ENCODE measurements at places on chromosomes 2 and 18. TPM values are rescaled to one million over a fixed set of nuclear protein-coding genes. Genes with fewer than 3 reads are reported as not detected.

DNA sequence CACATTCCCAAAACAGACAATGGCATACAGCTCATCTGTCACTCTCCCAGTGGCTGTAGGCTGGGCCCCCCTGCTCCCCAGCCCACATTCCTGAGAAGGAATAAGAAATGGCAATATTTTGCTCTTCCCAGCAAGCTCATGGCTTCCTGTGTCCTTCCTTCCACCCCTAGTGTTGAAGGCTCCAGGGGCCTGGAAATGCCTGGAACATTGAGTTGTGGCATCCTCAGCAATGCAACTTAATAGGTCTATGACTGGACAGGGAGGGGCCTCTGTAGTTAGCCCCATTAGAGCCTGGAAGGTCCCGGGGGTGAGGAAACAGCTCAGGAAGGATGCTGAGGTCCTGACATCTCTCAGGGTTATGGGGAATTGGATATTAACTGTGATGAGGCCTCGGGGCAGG, 3.3 kb downstream of the KIF3C start:
- H3K4me1 ChIP-seq = peaks cover 14% of the 10 kb centered on the region
- H3K27me3 ChIP-seq = no peaks in the 10 kb centered on the region
- no peak for DNase-seq
- no peak overlapping the region for H3K27ac ChIP-seq
- no peaks in the 10 kb centered on the region for H3K36me3 ChIP-seq

DNA sequence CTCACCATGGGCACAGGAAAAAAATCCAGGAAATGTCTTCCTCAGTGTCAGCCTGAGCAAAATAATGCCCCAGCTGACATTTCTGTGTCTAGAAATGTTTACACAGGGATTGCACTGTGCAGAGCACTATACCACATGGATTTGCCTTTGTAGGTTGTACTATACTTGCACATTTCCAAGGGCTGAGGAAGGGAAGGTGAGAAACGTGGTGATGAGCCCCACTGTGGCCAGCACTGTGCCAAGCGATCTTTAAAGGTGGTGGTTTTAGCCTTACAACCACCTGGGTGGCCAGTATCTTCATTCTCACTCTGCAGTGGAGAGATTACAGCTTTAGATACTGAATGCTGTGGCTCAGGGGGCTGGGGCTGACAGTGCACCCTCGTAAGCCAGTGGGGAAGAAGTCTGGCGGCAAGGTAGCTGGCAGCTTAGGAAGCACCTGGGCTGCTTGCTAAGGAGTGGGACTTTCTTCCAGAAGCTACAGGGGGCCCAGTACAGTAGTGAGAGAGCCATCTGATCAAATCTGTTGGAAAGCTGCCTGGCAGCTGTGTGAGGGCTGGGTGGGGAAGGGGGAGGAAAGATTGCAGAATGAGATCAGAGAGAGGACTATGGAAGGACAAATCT, 81.4 kb upstream of the MSH2 start:
- H3K36me3 ChIP-seq = no peaks in the 10 kb centered on the region
- peaks cover 10% of the 10 kb centered on the region for H3K4me1 ChIP-seq
- H3K4me3 ChIP-seq = no peak overlapping the region

CWC22 gene
- total RNA-seq = 28.6 TPM

IER3IP1 gene
- total RNA-seq = 8.2 TPM

DNA sequence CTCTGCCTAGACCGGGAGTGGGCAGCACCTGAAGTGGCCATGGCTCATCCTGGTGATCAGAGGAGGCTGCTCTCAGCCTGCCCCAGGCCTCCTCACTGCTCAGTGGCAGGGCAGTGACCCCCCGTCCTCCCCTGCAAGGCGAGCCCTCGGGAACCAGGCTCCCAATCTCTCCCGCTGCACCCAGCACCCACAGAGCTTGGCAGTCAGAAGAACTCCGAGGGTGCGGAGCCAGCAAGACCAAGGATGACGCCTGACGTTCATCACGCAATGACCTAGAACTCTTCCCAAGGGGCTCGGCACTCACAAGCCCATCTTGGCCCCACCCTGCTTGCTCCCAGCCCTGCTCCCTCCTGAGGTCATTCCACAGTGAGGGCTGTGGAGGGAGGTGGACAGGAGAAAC, 189.8 kb upstream of the SALL3 start:
- H3K4me3 ChIP-seq = no peak overlapping the region
- no peaks in the 10 kb centered on the region for H3K36me3 ChIP-seq
- no peaks in the 10 kb centered on the region for H3K4me1 ChIP-seq
- no peaks in the 10 kb centered on the region for H3K27me3 ChIP-seq
- DNase-seq = no peak
- H3K27ac ChIP-seq = no peak overlapping the region

NT5C1B gene
- not detected for total RNA-seq

SPP2 gene
- total RNA-seq = not detected

MROH2A gene
- not detected for total RNA-seq

GRCh38 chr2:99801327-99801901, 311.6 kb upstream of the REV1 start:
- no peak for DNase-seq
- H3K27me3 ChIP-seq = no peaks in the 10 kb centered on the region
- H3K4me3 ChIP-seq = no peak overlapping the region

GRCh38 chr2:124804014-124804940, 779.2 kb downstream of the CNTNAP5 start:
- no peaks in the 10 kb centered on the region for H3K27me3 ChIP-seq
- DNase-seq = peak; percentile 3
- H3K36me3 ChIP-seq = no peaks in the 10 kb centered on the region
- no peak overlapping the region for H3K4me3 ChIP-seq
- H3K27ac ChIP-seq = no peak overlapping the region

- no peak overlapping the region for H3K4me3 ChIP-seq
- no peaks in the 10 kb centered on the region for H3K36me3 ChIP-seq
- H3K27me3 ChIP-seq = no peaks in the 10 kb centered on the region
These were observed 184.9 kb downstream of the RTP5 start for GRCh38 chr2:242054406-242054805.

DNA sequence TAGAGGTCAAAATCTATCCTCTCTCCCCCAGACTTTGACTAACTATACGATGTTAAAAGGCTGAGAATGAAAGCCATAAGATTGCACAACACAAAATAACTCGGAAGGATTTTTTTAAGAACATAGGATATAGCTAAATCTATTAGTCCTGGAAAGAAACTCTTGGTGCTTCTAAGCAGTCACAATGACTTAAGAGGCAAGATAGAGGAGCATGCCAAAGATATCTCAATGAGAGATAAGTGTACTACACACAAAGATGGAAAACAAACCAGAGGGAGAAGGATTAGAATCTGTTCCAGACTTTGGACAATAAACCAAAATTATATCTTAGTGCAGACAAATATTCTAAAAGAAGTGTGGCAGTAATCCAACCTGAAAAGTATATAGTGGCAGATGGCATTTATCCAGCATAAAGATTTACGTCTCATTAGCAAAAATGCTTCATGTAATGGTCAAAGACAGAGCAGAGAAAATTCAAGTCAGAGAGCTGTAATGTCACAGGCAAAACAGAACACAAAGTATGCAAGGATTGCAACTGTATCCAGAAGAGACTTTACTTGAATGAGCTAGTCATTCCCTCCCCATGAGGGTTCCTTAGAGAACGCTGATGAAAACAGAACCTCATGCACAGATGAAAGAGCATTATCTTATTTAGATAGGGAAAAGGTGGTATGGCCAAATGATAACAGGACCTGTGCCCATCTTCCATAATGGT, 28.8 kb upstream of the EVA1A start:
- peaks cover 3% of the 10 kb centered on the region for H3K27me3 ChIP-seq
- H3K4me1 ChIP-seq = no peaks in the 10 kb centered on the region
- no peak overlapping the region for H3K4me3 ChIP-seq
- no peak overlapping the region for H3K27ac ChIP-seq
- DNase-seq = no peak

TYMS gene
- total RNA-seq = 0.49 TPM

DNA sequence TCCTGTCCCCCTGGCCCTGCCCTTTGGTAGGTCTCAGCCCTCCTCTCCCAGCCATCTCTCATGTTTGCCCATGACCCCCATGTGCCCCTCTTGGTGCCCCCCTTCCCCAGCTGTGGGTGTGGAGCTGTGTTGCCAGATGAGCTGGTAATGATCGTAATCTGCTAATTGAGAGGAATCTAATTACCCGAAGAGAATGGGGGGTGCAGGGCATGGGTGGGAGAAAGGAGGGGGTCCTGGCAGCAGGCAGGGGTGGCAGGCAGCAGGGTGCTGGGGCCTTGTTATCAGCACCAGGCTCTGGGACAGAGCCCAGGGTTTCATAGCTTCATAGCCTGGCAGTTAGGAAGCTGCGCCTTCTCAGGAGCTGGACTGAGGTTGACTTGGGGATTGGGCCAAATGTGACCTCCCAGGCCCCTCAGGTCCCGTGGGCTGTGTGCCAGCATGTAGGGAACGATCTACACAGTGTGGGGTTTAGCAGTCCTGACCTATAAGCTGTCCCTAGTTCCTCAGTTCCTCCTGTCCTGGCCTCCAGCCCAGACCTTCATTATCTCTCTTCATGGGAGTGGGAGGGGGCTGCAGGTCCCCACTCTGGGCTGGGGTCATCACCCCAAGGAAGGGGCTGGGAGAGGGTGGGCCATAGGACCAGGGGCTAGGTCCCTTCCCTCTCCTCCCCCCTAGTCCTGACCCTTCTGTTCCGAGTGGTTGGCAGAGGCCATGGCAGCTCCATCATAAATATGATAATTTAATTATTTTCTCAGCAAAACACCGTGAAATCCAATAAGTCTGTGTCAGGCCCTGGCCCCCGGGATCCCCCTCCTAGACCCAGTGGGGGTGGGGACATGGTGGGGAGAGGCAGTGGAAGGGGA, 6.5 kb upstream of the ASIC4 start:
- H3K36me3 ChIP-seq = peaks cover 28% of the 10 kb centered on the region
- H3K27me3 ChIP-seq = peaks cover 8% of the 10 kb centered on the region
- peaks cover 26% of the 10 kb centered on the region for H3K4me1 ChIP-seq
- DNase-seq = no peak
- H3K27ac ChIP-seq = no peak overlapping the region
- no peak overlapping the region for H3K4me3 ChIP-seq

DNA sequence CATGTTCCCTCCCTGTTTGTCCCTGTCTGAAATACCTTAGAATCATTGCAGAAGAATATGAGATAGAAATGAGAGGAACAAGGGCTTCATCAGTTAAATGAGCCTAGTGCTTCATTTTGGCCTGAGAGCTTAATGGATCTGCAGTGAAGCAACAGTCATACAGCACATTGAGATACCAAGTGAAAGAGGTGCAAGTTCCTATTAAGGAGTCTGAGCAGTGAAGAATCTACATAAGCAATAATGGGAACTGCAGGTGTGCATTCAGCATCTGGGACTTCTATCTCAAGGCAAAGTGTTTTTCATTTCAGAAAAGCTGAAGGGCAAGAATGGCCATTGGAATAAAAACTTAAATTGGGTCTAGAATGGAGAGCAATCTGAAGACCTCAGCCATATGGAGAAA, 323.2 kb upstream of the SLC39A10 start:
- DNase-seq = no peak
- no peaks in the 10 kb centered on the region for H3K36me3 ChIP-seq
- H3K4me3 ChIP-seq = no peak overlapping the region
- H3K4me1 ChIP-seq = no peaks in the 10 kb centered on the region

ATIC gene
- 80.4 TPM for total RNA-seq

DNA sequence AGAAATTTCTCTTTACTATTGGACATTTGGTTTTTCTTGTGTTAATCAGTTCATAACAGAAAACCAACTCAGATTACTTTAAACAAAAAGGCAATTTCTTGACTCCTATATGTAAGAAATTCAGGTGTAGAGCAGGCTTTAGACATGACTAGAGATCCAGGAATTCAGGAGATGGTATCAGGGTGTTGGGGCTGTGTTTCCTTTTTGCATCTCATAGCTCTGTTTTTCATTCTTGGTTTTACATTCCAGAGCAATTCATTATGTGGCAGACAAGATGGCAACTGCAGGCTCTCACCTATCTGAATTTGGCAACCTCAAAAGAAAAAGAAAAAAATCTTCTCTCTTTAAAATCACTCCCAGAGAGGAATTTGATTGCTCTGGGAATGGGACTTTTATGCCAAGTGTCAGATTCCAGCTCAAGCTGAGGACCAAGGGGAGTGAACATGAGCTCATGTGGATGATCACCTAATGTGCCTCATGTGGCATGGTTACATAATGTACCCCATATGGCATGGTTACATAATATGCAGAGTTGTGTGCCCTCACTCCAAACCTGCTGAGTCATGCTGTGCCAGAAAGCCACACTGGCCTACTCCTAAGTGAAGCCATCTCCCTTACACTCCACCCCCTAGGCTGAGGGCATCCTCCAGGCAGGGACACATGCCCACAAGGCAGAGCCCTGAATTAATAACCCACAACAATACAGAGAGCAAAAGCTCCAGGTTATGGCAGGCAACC, 282.7 kb downstream of the MBD2 start:
- no peaks in the 10 kb centered on the region for H3K27me3 ChIP-seq
- DNase-seq = no peak
- H3K36me3 ChIP-seq = no peaks in the 10 kb centered on the region
- H3K27ac ChIP-seq = no peak overlapping the region

LYPD6 gene
- total RNA-seq = not detected

GRCh38 chr18:519019-519879, 18.7 kb upstream of the COLEC12 start:
- no peak for DNase-seq
- no peaks in the 10 kb centered on the region for H3K4me1 ChIP-seq
- H3K4me3 ChIP-seq = no peak overlapping the region
- no peaks in the 10 kb centered on the region for H3K27me3 ChIP-seq

TRIM43B gene
- total RNA-seq = not detected

DNA sequence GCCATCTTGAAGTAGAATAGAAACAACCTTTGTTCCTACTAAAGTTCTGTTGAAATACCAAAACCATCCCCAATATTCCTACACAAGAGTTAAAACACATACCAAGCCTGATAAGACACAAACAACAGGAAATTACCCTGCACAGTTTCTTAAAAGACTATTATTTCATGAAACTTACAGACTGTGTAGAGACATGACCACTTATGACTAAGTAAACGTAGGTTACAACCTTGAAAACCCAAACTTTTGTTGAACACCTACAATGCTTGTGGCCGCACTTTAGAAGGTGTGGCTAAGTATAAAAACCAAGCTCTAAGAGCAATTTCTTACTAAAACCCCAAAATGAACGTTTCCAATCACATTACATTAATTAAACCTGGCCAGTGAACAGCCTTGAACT, 2.0 kb downstream of the SMAD2 start:
- no peak for DNase-seq
- no peaks in the 10 kb centered on the region for H3K27me3 ChIP-seq
- no peak overlapping the region for H3K27ac ChIP-seq
- no peak overlapping the region for H3K4me3 ChIP-seq
- peaks cover 22% of the 10 kb centered on the region for H3K4me1 ChIP-seq

GRCh38 chr2:134205087-134205486, 48.8 kb upstream of the MGAT5 start:
- no peak for DNase-seq
- peaks cover 2% of the 10 kb centered on the region for H3K36me3 ChIP-seq
- no peak overlapping the region for H3K4me3 ChIP-seq
- H3K4me1 ChIP-seq = peaks cover 48% of the 10 kb centered on the region
- H3K27ac ChIP-seq = peak overlapping the region; percentile 25
- no peaks in the 10 kb centered on the region for H3K27me3 ChIP-seq

CHRNG gene
- total RNA-seq = not detected

- no peak overlapping the region for H3K27ac ChIP-seq
- no peaks in the 10 kb centered on the region for H3K4me1 ChIP-seq
- no peak for DNase-seq
- H3K36me3 ChIP-seq = no peaks in the 10 kb centered on the region
- no peak overlapping the region for H3K4me3 ChIP-seq
- H3K27me3 ChIP-seq = no peaks in the 10 kb centered on the region
These were observed 15.5 kb downstream of the PXDN start for GRCh38 chr2:1728821-1729220.

Data from B cell (primary cell).